ENCODE measurements at places on chromosomes 13 and 19.

- DNase-seq: no peak
Measured at GRCh38 chr19:16566161-16566560, 6.1 kb downstream of the SLC35E1 start.

- DNase-seq: no peak
Measured at GRCh38 chr13:48729856-48730255, 76.1 kb downstream of the CYSLTR2 start.

GRCh38 chr19:34261334-34262109 is 7.2 kb downstream of the GARRE1 start:
- DNase-seq: no peak

- no peak for DNase-seq
Measured at GRCh38 chr13:106425661-106426060, 109.8 kb downstream of the EFNB2 start.
